ENCODE measurements at places on chromosomes 6 and 20. TPM values are rescaled to one million over a fixed set of nuclear protein-coding genes. Genes with fewer than 3 reads are reported as not detected.
A peak's percentile ranks its signal among the peaks of the same experiment; 100 is the strongest.

DNA sequence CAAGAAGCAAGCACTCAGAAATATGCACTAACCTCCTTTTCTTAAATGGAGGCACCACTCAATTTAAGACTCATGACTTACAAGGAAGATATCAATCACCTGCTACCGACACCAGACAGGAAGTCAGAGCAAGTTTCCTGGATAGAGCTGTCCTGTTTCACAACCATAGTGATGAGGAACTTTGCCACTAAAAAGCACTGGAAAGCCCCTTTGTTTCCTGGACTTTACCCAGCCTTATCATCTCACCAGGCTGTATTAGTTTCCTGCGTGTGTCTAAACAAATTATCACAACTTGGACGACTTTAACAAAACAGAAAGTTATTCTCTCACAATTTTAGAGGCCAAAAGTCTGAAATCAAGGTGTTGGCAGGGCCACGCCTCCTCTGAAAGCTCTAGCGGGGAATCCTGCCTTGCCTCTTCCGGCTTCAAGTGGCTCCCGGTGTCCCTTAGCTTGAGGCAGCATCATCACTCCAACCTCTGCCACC, 253.8 kb upstream of the STXBP5 start:
- DNase-seq, result no peak

DNA sequence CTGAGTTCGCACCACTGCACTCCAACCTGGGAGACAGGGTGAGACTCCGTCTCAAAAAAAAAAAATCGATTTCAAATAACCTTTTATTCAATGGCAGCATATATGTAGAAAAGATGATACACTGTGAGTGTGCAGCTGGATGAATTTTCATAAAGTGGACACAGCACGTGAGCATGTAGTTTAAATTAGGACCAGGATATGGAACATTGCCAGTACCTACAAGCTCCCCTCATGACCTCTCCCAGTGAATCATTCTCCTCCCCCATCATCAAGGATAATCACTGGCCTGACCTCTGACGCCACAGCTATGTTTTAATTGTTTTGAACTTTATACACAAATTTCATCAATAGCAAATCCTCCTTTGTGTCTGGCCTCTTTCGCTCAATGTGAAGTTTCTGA, 53.8 kb upstream of the HDAC2 start:
- DNase-seq, result peak; percentile 24

DNA sequence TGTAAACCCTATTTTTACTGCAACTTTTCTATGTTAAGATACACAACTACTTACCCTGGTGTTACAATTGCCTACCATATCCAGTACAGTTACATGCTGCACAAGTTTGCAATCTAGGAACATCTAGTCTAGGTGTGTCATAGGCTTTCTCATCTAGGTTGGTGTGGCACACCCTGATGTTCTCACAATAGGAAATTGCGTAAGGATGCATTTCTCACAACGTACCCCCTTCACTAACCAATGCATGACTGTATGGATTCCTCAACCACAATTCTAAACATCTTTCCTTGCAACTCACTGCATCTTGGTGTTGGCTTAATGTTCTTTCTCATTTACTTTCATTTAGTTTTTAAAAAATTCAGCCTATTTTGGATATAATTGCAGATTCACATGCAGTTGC, 31.6 kb downstream of the GJA10 start:
- no peak for DNase-seq

- DNase-seq, result no peak
Measured at GRCh38 chr20:51077686-51078060, 54.8 kb upstream of the KCNG1 start.

GRCh38 chr6:1388630-1389368, 577 bp upstream of the FOXF2 start:
- DNase-seq, result no peak

GRCh38 chr6:44054721-44055559, 72.3 kb downstream of the MRPL14 start:
- peak; percentile 84 for DNase-seq

- no peak for DNase-seq
Measured at GRCh38 chr20:62485701-62486089, 9.9 kb upstream of the GATA5 start.

DNA sequence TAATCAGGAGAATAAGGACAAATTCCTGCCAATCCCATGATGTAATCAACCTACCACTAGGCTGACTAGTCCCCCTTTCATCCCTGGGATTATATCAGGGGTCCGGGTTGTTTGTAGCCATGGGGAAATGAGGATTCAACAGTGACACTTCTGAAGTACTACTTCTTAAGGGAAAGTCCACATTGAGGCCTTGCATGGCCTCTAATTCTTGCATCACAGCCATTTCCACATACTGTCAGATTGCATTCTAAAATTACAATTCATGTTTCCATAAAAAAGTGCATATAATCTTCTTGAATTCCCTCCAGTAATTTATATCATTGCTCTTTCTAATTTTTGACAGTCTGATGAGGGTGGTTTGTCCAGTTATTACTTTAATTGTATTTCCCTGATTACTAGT, 184.2 kb downstream of the PHF3 start:
- DNase-seq, result peak; percentile 48

DNA sequence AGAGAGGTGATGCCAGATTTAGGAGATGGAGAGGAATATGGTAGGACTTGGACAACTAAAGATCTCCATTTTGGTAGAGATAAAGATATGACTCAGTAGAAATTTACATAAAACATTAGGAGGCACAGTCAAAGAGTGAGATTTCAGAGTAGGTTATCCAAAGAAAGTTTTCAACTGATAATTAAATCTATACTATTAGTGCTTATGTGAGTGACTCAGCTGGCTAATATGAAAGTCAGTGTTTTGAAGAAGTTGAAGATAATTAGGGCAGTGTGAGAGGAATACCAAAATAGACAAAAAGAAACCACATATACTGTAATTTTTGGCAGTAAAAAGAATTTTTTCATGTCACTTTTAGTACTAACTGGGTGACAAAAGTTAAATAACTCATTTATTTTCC, 712.8 kb upstream of the HS3ST5 start:
- no peak for DNase-seq

GRCh38 chr20:31691646-31692275, 30.9 kb downstream of the BCL2L1 start:
- peak; percentile 74 for DNase-seq

Gene ME1
- total RNA-seq, result 39.7 TPM

Gene HLA-DRB5
- not detected for total RNA-seq

Gene PNLDC1
- total RNA-seq, result 0.32 TPM

Gene SLC22A3
- total RNA-seq, result 1.3 TPM

Data from fibroblast of villous mesenchyme (primary cell).